Hypothalamus (tissue), 51 donors: ENCODE measurements at places on chromosomes 3 and 15.

DNA sequence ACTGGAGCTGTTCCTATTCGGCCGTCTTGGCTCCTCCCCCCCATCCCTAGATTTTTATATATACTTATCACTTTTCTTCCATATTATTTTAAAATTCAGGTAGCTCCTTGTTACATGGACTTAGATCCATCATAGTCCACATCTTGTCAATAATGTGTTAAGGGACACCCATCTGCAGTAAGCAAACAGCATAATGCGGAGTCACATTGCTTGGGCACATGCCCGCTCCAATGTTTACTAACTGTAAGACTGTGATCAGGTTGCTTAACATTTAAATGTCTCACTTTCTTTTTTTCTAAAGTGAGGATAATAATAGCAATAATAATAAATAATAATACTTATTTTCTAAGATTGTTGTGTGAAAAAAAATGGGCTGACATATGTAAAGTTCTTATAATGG, 303.2 kb upstream of the SOX14 start:
- DNase-seq = no peak

- DNase-seq = no peak
Measured at GRCh38 chr15:32222716-32223115, 180.4 kb downstream of the GOLGA8K start.

DNA sequence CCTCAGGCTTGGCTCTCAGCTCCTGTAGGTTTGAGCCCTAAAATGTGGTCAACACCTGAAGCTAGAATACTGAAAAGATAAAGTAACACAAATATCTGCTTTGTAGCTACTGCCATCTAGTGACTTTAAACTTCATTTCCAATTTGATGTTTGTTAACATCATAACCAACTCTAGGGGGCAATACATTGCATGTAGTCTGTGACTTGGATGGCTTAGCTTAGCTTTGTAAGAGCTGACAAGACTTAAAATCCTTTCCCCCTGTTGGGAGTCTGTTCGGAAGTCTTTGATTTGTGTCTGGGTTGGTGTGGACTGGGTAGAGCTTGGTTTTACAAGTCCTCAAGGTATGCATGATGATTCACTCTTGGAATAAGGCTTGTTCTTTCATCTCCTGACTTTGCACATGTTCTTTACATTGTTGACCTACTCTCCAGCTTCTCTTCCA, 51.7 kb downstream of the SCN11A start:
- DNase-seq = no peak

- no peak for DNase-seq
Measured at GRCh38 chr3:38017445-38018295, 11.8 kb downstream of the PLCD1 start.

GRCh38 chr15:95558131-95558530, 772.4 kb upstream of the NR2F2 start:
- DNase-seq = no peak

GRCh38 chr3:139953131-139953910, 18.3 kb downstream of the CLSTN2 start:
- DNase-seq = no peak

DNA sequence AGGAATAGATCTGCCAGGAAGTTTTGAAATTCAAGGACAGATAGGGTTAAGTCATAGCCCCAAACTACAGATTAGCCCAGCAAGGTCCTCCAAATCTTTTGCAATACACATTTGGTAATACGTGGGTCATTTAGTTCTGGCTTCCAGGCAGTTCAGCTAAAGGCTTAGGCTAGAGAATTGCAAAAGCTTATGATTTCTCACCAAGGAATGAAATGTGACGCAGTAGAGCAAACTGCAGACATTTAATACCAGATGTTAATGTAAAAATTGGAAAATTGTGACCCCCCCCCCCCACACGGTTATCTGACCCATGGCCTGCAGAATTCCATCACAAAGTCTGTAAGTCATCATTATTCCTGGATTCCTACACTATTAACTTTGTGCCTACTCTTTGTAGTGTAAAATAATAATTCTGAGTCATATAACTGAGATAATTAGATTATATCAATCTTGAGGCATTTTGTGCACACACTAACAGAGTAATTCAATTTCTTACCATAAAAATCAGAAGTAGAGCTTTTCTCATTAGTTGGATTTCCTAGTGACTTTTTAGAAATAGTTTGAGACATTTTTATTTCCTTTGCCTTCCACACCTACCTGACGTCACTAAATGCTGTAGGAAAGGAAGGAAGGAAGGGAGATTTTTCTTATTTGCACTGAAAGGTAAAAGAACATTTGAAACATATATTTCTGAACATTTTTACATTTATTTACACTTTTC, 235.2 kb downstream of the DTWD1 start:
- no peak for DNase-seq

- no peak for DNase-seq
Measured at GRCh38 chr3:129676985-129677384, 70.5 kb upstream of the PLXND1 start.

DNA sequence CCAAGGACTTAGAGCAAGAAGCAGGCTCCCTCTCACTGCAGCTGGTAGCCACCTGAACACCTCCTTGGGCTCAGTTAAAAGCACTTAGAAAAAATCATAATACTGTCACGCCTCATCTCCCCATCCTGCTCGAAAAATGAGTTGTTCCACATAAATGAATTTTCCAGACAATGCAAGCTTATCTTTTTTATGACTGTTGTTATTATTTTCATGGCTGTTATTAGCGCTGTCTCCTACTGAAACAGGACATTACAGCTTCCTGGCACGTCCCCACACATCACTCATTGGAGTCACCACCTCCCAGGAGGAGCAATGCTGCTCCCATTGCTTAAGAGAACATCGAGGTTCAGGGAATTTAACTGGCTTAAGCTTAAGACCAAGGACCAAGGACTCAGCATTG, 26.5 kb downstream of the CCDC33 start:
- no peak for DNase-seq

DNA sequence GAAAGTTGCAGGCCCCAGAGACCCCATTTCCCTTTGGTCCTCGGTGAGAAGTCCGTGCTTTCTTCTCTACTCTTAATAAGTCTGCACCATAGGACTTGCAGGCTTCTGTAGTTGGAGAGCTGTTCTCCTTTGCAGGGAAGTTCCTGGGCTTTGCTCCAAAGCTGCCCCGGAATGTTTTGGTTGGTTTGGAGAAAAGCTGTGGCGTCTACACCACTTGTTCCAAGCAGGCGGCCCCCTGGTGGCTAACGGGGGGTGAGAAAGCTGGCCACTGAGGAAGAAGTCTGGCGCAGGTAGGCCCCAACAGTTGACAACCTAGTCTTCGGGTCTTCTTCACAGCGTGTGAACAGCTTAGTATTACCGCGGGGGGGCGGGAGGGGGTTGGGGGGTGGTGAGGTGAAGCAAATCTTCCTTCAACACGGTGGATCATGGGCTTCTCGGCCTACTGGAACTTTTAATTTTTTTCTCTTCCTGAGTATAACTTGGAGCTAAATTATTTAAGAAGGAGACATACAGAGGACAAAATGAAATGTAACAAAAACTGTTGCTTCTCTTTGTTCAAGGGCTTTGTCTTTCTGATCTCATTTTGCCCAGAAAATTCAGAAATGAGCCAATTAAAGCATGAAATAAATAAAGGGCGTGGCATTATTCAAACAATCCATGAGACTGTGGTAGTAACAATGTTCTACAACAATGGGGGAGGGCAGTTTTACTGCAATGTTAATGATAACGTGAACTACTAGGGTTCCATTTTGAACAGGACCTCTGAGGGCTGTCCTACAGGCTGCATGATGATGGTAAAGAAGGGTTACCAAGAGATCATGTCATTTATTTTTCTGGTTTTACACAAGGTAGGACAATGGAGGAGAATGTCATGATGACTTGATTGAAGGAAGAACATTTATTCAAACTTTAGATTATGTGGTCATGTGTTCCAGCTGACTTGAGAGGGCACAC, 2.2 kb upstream of the THRB start:
- peak; percentile 16 for DNase-seq

DNA sequence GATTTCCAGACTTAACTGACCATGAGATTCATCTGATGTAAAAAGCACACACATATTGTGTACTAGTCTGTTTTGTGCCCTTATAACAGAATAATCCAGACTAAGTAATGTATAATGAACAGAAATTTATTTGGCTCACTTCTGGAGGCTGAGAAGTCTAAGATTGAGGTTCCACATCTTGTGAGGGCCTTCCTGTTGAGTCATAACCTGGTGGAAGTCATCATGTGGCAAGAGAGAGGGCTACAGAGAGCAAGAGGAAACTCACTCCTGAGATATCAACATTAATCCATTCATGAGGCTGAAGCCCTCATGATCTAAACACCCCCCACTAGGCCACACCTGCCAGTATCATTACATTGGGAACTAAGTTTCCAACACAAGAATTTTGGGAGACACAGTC, 977.6 kb downstream of the MCTP2 start:
- DNase-seq = no peak

DNA sequence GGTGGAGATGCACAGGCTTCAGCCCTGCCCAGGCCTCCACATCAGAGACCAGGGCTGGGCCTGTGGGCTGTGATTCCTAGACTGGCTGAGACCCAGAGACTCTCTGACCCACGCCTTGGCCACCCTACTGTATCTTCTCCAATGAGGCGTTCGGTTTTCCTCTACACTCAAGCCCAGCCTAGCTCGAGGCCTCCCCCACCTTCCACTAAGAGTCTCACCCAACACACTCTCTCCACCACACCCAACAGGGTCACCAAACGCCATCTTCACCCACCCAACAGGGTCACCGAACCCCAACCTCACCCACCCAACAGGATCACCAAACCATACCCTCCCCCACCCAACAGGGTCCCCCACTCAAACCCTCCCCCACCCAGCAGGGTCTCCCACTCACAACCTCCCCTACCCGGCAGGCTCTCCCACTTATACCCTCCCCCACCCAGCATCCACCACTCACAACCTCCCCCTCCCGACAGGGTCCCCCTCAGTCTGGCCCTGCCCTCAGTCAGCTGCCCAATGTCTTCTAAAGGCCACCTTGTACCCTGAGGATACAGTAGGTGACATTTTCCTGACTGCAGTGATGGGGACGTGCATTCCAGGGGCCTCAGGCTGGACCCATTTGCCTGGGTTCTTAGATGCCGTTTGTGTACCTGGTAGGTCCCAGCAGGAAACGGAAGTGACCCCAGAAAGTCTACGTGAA, 20.4 kb downstream of the CFAP100 start:
- no peak for DNase-seq

- DNase-seq = no peak
Measured at GRCh38 chr3:176906046-176906905, 291.0 kb downstream of the TBL1XR1 start.
